Right renal pelvis (tissue), 4 donors: ENCODE measurements at places on chromosomes 3 and 15.

DNA sequence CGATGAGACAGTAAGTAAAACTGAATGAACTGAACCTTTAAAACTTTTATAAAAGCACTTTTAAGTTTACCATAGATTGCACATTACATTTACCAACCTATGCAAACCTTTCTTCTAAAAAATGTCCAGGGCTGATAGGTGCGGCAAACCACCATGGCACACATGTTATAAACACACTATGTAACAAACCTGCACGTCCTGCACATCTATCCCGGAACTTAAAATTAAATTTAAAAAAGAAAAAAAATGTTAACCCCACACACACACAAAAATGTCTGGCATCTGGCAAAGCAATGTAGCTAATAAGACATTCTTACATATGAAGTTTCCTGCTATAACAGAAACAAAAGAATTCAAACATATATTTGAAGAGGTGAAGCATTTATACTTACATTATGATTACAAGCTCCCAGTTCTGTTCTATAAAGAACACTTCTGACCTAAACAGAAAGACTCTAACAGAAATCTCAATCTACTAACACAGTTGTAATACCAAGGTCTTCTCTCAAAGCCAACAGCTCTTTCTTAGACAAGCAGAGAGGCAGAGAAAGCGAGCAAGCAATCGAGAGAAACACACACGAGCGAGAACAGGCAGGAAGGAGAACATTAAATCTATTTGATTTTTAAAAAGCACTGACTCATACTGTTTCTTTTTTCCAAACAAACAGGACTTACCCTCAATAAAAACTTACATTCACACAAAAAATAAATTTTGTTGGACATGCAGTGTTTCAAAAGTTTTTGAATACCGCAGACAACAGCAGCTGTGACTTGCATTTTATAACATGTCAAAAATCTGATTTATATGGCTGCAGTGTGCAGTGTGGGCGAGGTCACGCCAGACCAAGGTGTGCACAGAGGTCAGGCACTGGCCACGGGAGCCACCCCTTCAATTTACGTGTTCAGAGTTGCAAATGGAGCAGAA lies at the start of gene NRG4:
TSS of gene NRG4 (minus strand) at position 798 of the 925 bp plus-strand sequence. CDS start 1,194 bp downstream, outside the sequence.
- no peak for DNase-seq

DNA sequence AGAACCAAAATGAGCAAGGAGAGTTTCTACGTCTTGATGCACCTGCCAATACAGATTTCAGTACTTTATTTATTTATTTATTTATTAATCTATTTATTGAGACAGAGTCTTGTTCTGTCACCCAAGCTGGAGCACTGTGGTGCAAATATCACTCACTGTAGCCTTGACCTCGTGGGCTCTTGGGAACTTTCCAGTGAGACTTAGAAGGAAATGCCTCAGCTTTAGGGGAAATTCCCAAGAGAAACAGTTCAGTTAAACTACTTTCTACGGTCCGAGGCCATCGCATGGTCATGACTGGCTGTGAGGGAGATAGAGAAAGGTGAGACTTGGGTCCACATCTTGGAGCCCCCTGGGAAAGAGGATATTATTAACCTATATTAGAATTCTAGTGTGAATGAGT lies 47.0 kb upstream of the HERC1 start:
- no peak for DNase-seq

GRCh38 chr15:22799902-22800301 lies 13.5 kb downstream of the NIPA1 start:
- no peak for DNase-seq

DNA sequence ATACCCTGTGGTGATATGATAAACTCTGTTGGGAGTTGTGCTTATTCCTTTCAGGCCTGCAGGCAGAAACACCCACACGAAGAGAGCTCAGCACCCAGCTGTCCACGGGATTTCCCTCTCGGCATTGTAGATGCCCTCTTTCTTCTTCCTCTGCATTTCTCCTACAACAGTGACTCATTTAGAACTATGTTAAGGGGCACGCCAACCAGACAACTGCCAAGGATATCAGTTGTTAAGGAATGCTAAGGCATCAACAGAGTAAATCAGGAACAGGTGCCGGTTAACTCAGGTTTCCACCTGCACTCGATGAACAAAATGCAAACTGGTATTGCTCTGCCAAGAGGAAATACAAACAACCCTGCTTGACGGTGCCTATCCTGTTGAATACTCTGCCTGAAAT lies 270.0 kb upstream of the PEX5L start:
- DNase-seq = no peak

DNA sequence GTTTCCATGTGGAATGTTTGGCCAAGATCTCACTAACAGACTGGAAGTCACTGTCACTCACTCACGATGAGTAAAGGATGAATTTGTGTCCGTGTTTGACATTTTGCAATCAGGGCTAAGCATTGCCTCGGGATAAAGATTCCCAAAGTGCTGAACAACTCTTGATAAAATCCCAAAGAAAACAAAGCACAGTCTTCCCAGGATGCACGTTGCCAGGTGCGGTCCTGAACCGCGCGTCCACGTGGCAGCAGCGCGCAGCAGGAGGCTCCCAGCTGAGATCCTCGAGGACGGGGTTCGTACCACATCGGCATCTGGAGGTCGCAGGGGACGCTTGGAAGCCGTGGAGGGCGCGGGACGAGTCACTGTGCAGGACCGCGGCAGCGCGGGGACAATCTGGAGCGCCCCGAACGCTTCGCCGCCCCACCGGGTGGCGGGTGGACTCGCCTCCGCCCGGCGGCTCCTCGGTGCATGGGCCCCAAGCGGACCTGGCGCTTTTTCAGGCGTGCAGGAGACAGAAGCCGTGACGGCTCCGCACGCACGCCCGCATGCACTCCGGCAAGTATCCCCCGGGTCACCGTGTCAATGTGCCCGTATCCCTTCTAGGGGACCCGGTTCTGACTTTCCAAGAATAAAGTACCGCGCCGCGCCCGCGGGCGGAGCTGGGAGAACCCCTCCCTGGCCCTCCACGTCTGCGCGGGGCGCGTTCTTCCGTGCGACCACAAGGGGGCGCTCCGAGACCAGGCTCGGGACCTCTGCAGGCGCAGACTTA lies 17.7 kb downstream of the CPN2 start:
- peak; percentile 68 for DNase-seq

DNA sequence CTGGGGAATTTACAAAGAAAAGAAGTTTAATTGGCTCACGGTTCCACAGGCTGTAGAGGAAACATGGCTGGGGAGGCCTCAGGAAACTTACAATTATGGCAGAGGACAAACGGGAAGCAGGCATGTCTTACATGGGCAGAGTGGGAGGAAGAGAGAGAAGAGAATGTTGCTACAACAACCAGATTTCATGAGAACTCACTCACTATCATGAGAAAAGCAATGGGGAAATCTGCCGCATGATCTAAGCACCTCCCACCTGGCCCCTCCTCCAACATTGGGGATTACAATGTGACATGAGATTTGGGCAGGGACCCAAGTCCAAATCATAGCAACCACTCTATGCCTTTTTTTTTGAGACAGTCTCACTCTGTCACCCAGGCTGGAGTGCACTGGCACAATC lies 28.8 kb downstream of the PCNP start:
- DNase-seq = no peak

DNA sequence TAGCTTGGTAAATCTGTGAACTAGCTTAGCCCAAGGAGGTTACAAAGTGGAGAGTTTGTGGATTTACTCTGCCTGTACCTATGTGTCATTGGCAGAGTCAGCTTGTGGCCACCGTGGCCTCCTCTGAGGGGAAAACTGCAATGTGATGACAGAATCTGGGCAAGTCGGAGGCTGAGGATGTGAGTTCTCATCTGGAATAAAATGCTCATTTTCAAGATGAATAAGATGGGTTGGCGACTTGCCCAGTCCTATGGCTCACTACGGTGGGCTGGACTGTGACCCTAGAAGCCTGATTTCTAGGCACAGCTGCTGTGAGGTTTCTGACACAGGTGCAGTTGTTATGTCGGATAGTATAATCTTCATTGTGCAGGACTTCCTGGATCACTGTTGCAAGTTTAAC lies 83.7 kb downstream of the ETV5 start:
- DNase-seq = no peak

DNA sequence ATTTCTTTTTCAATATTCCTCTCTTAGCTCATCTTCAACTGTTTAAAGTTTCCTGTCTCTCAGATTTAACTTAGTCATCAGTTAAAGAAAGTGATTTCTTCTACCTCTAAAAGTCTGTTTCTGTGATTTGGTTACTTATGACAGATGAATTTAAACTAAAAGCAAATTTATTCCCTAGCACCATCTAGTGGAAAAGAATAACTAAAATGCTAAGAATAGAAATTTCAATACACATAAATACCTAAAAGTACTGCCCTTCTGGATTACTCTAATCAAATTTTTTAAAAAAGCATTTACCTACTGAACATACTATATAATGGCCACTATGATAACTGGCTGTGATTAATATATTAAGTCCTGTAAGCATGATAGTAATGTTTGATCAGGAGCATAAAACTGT lies 14.0 kb upstream of the ZCWPW2 start:
- no peak for DNase-seq

GRCh38 chr15:65032801-65033537 lies 3.5 kb upstream of the MTFMT start:
- no peak for DNase-seq

DNA sequence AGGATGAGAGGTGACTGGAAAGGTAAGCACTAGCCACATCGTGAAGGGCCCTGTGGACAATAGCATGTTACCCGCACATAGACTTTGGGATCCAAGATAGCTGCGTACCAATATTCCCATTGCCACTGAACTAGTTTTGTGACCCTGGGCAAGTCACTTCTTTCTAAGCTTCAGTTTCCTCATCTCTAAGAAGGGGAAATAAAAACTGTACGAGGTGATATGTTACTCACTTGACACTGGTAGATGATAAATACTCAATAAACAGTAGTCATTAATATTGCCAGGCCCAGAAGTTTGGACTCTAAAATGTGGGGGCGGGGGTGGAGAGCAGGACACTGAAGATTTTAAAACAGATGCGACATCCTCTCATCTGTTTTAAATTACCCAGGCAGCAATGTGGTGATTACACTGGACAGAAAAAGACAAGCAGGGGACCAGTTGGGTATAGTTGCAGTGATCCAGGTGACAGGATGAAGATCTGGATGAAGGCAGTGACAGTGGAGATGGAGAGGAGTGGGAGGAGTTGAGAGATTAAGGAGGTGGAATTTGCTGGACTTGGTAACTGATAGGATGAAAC lies 2.5 kb downstream of the ATG7 start:
- DNase-seq = no peak

DNA sequence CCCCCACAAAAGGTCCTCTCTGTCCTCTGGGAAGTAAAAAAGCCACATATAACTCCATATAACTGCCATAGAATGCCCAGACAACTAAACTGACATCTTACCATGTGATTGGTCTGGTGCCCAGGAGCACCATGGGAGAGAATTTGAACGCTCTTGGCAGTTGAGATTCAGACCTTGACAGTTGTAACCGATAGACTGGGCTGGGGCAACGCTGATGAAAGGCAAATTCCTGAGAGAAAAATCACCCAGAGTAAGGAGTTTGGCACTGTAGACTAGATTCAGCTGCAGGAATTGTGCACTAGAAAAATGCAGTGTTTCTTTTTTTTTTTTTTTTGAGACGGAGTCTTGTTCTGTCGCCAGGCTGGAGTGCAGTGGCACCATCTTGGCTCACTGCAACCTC lies 240.5 kb downstream of the SOX2 start:
- DNase-seq = no peak
